ENCODE measurements at places on chromosomes 7 and 10. TPM values are rescaled to one million over a fixed set of nuclear protein-coding genes. Genes with fewer than 3 reads are reported as not detected.

DNA sequence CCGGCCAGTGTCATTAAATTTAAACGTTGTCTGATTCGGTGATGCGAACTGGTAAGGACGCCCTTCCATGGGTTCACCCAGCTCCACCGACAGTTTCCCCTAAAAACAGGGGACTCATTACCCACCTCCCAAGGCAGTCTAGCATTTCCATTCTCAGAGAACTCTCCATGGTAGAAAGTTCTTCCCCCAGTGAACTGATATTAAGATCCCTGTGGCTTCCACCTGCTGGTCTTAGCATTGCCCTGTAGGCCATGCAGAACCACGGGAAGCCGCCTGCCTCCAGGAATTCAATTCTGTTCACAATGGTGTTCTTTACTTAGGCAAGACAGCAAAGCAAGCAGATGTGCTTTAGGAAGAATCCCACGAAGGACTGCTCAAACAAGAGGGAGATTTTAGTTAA lies 128.9 kb upstream of the NANOS1 start:
- no peak for DNase-seq

STYXL1 gene
- 6.1 TPM for total RNA-seq

MYPN gene
- total RNA-seq = 0.10 TPM

MXI1 gene
- 121 TPM for total RNA-seq

NUTM2A gene
- total RNA-seq = 1.0 TPM

DNA sequence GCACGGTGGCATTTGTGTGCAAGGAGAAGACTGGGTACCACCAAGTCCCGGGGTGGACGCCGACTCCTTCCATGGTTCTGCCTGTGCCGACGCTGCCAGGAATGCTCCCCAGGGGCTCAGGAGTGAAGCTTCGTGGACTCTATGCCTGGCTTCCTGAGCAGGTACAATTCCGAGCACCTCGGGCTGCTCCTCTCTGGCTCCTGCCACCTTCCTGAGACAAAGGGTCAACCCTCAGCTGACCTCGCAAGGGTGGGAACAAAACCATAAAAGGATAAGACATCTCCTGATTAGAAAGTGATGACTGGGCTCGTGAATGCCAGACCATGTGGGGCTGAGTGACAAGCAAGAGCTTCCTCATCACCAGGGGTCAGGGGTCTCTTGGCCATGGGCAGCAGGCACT lies 31.8 kb downstream of the CALML3 start:
- peak; percentile 63 for DNase-seq

ITIH5 gene
- 45.0 TPM for total RNA-seq

- no peak for DNase-seq
Observed at GRCh38 chr10:3748484-3748883, 36.5 kb downstream of the KLF6 start.

- DNase-seq = no peak
Observed at GRCh38 chr10:34633374-34633773, 181.7 kb downstream of the PARD3 start.

GRCh38 chr7:135490783-135491182 lies 19.1 kb downstream of the CNOT4 start:
- DNase-seq = no peak

PLEKHA1 gene
- 46.1 TPM for total RNA-seq

DNA sequence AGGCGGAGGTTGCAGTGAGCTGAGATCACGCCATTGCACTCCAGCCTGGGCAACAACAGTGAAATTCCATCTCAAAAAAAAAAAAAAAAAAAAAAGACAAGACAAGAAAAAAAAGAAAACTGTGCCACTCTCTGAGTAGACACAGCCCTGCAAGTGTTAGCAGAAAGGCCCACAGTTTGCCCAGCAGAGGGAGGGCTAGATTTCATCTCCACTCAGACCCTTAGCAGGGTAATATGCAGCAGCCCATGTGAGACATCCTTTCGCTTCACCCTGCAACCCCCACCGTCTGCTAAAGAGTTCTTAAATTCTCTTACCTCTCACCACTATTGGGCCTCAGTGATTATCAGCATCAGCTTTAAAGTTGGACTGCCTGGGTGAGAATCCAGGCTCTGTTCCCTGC lies 38.2 kb downstream of the CTNNA3 start:
- no peak for DNase-seq

HOXA3 gene
- 20.8 TPM for total RNA-seq

NT5C2 gene
- total RNA-seq = 85.9 TPM

CDHR3 gene
- total RNA-seq = 5.1 TPM

DNA sequence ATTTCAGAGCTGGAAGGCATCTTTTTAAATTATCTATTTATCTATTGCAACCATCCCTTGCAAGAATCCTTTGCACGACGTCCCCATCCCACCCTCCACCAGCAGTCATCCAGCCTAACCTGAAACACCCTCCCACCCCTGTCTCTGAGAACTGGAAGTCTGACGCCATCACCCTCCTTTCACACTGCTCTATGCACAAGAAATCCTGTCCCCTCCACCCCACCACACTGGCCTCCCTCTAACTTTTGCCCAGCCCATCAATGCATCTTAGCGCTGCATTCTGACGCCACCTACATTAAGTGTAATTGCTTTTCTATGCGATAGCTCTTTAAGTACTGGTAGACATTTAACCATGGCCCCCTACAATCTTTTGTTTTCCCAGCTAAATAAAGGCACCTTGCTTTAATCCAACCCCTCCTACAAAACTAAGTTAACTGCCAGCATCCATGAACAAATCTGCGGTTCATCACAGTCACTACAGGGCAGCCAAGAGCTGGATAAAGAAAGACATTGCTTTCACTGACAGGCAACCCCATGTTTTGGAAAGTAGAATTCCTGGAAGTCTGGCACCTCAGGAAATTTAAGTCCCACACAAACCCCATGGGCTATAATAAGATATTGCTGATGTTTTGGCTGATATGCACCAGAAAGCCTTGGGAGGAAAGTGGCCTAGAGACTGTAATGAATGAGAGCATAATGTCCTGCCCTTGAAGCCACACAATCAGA lies 128.0 kb downstream of the GLI3 start:
- DNase-seq = no peak

DNA sequence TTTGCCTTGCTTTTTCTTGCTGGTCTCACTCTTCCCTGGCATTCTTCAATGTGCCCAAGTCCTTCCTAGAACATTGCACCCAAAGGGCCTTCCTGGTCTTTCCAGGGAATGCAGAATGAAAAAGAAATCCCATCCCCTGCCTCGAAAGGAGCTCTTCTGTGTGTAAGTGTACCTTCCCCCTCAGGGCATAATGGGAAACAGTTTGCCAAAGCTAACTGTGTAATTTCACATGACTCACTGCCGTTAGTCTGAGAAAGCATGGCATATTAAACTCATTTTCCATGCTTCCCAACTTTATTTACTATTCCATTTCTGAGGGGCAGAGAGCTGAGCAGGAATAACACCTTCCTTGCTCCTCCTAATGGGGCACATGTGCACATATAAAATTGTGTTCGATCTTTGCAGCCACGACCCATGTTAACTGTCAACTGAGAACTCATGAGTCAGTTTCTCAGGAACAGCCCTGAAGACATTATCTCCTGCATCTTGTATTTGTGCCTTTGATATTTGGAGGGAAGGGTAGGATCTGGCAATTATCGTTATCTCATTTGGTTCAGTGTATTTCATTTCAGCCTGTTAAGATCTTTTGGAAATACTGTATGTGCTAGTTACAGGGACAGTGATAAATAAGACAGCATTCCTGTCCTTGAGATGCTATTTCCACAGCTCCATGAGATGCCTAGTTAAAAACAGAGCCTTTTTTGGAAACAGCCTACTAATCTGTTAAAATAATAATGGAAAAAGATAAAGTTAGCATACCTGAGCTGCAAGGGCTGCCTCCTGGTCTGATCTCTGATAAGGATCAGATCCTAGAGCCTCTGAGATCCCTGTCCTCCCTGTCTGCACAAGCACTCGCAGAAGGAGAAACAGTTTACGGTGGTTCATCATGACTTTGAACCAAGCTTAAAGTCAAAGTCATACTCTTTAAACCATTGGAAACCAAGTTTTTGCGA lies 42.3 kb downstream of the IKZF1 start:
- DNase-seq = no peak

GRCh38 chr10:70283445-70284399 lies at the start of gene NPFFR1:
NPFFR1 (minus strand) TSS chr10:70284004; CDS start chr10:70283676, 328 bp downstream.
- DNase-seq = no peak

- no peak for DNase-seq
Observed at GRCh38 chr10:18582803-18583202, 68.6 kb downstream of the NSUN6 start.

GRCh38 chr7:91288208-91288824 lies 24.1 kb downstream of the FZD1 start:
- no peak for DNase-seq

CLDN3 gene
- total RNA-seq = not detected

DNA sequence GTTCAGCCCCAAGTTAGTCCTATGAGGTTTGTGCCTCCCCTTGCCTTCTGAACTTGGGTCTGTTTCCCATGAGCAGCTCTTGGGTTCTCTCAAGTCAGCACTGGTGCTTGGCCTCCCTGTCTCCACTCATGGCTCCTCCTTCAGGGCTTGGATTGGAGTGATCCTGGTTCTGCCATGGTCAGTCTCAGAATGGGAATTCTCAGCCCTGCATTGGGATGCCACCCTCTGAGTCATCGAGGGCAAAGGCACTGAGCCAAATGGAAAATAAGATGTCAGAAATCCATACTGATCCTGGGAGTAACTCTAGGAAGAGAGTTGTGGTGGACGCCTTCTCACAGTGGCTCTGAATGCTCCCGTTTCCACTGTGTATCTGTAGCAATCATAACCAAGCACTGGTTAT lies 233.4 kb upstream of the HABP2 start:
- no peak for DNase-seq

COMTD1 gene
- total RNA-seq = 14.3 TPM

IDI2 gene
- total RNA-seq = not detected

DNA sequence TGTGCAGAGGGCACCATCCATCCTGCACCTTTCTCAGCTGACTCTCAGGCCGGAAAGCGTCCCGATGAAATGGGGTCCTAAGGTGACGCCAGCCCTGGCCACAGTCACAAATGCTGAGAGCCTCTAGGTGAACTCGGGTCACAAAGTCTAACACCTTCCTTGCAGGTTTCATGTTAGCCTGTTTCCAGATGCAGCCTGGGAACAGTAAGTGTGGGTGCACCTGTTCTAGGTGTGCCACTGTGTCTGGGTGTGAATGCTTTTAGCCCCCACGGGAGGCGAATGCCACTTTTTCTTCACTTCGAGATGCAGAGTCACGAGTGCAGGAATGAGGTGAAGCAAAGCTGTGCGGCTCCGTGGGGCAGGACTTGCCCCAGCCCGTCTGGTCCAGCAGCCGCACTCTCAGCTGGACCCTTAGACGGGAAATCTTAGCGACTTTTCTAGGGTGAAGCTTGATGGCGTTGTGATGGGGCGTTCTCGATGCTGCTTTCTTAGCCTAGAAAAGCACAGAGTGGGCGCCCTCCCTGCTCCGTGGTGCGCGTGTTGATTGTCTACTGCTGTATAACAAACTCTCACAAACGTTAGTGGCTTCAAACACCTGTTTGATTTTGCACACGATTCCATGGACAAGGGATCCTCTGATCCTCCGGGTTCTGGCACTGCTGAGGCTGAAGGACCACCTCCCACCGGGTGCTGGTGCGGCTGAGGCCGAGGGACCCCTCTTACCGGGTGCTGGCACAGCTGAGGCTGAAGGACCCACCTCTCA lies 13.6 kb upstream of the VIPR2 start:
- no peak for DNase-seq

GRCh38 chr7:50836646-50837045 lies 54.0 kb upstream of the GRB10 start:
- DNase-seq = no peak

DNA sequence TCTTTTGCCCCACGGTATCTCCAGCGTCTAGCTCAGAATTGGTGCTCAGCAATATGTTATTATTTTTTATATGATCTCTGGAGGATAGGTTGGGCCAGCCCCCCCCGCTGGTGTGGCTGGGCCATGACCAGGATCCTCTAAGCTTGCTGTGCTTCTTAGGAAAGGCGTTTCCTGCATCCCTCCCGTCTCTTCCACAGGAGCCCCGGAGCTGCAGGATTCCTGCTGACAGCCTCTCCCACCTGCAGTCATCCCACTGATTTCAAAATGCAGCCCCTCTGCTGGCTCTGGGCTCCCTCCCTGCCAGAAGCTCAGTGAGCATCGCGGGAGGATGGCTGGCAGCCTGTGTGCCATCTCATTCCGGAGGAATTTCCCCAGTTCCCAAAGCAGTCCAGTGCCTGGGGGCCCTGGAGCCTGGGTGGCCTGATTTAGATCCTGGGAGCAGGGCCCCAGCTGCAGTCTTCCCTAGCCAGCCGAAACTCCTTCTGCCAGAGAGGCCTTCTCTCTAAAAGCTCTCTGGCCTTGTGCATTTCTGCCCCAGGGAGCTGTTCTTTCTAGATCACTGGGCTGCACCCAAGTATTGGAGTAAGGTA lies 21.8 kb upstream of the GOLGA7B start:
- peak; percentile 80 for DNase-seq

DNA sequence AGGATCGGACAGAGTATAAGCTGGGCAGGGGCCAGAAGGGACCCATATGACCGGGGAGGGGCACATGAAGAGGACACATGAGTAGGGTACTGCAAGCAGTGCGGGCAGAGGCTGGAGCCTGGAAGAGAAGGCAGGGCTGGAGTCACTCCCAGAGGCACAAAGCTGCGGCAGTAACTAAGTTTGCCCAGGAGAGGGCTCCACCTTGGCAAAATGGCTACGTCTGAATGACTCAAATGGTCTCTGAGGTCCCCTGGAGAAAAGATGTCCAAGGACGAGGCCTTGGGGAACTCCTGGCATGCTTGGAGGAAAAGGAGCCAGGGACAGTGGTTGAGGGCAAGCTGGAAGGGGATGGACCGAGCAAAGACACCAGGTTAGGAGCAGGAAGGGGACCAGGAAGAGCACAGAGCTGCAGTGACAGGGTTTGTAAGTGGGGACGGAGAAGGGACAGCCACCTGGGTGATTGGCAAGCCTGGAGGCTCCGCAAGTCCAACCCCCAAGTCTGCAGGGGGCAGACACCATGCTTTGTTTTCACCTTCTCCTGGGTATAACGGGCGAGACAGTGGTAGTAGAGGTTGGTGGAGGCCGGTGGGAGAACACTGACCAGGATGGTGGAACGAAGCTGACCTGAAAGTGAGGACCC lies 43.1 kb upstream of the LBX1 start:
- DNase-seq = no peak

OLAH gene
- total RNA-seq = not detected

DNA sequence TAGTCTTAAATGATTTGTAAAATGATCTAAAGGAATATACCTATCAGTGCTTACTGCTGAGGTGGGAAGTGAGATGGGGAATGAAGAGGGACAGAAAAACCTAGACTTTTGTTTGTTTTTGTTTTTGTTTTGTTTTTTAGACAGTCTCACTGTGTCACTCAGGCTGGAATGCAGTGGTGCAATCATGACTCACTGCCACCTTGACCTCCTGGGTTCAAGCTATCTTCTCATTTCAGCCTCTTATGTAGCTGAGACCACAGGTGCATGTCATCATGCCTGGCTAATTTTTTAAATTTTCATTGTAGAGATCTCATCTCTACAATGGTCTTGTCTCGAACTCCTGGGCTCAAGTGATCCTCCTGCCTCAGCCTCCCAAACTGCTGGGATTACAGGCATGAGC lies 116.4 kb upstream of the SEM1 start:
- DNase-seq = no peak

- DNase-seq = no peak
Observed at GRCh38 chr7:23242321-23242720, 4.3 kb upstream of the GPNMB start.

SORBS1 gene
- 1,478 TPM for total RNA-seq

CDC14C gene
- not detected for total RNA-seq

GRCh38 chr7:38630720-38631673 lies at the start of gene AMPH:
AMPH (minus strand) TSS chr7:38631373; CDS start chr7:38631351, 22 bp downstream.
- DNase-seq = peak; percentile 53

Data from aorta (tissue), 5 donors.